ENCODE measurements at places on chromosomes 5 and 9.
A peak's percentile ranks its signal among the peaks of the same experiment; 100 is the strongest.

- H3K27me3 ChIP-seq, result no peaks in the 10 kb centered on the region
- H3K4me3 ChIP-seq, result peak overlapping the region; percentile 59
- H3K27ac ChIP-seq, result peak overlapping the region; percentile 85
- peak; percentile 95 for DNase-seq
- H3K36me3 ChIP-seq, result peaks cover 8% of the 10 kb centered on the region
These were observed 193.0 kb downstream of the AOPEP start for GRCh38 chr9:94919376-94920098.

DNA sequence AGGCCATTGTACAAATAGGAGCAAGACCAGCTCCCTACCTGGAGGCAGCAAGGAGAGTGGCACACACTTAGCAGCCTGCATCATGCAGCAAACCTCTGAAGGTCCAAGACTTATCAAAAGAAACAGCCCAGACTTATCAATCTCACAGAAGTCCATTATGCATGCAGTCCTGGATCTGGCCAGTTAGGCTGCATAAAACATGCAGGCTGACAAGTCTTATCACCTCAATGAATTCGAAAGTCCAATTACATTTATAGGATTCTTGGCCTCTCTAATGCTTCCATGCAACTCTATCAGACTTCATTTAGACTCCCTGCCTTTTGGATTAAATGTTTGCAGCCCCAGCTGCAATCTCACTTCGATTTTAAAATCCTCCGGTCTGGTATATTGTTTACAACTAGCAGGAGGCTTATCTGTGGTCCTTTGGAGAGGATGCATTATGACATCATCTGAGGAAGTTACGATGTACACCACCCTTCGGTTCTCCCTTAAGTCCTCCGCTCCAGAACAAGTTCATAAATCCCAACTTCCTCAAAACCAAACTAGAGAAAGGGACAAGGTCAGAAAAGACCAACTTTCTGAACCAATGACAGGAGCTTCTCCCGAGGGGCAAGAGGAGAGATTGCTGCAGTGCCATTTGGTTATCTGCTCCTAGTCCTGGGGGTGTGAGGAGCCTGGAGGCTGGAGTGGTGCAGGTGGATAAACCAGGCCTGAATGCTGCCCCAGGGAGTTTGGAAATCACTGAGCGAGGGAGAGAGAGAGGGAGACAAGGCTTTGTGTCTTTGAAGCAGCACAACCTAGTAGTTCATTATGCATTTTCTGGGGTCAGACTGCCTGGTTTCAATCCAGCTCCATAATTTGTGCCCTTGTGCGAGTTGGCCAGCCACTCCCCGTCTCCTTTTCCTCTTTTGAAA is 313.9 kb downstream of the TLE1 start:
- no peak for DNase-seq
- no peak overlapping the region for H3K4me3 ChIP-seq
- no peaks in the 10 kb centered on the region for H3K4me1 ChIP-seq
- H3K27me3 ChIP-seq, result no peaks in the 10 kb centered on the region
- no peaks in the 10 kb centered on the region for H3K36me3 ChIP-seq

- H3K27me3 ChIP-seq, result no peaks in the 10 kb centered on the region
- H3K27ac ChIP-seq, result no peak overlapping the region
- H3K36me3 ChIP-seq, result peaks cover 44% of the 10 kb centered on the region
- H3K4me3 ChIP-seq, result no peak overlapping the region
These were observed 12.8 kb downstream of the FBXW2 start for GRCh38 chr9:120780367-120780766.

- H3K4me1 ChIP-seq, result peaks cover 23% of the 10 kb centered on the region
- DNase-seq, result no peak
- H3K27ac ChIP-seq, result no peak overlapping the region
- no peaks in the 10 kb centered on the region for H3K27me3 ChIP-seq
- no peaks in the 10 kb centered on the region for H3K36me3 ChIP-seq
These were observed 19.5 kb downstream of the ANKH start for GRCh38 chr5:14851999-14852526.

- no peak for DNase-seq
- H3K4me1 ChIP-seq, result peaks cover 5% of the 10 kb centered on the region
- no peaks in the 10 kb centered on the region for H3K27me3 ChIP-seq
- H3K36me3 ChIP-seq, result no peaks in the 10 kb centered on the region
These were observed 421.8 kb downstream of the ACTL7B start for GRCh38 chr9:108434036-108434435.

- DNase-seq, result no peak
- no peak overlapping the region for H3K4me3 ChIP-seq
- H3K4me1 ChIP-seq, result no peaks in the 10 kb centered on the region
- H3K36me3 ChIP-seq, result no peaks in the 10 kb centered on the region
- no peak overlapping the region for H3K27ac ChIP-seq
- no peaks in the 10 kb centered on the region for H3K27me3 ChIP-seq
These were observed 68.2 kb downstream of the HMHB1 start for GRCh38 chr5:143880178-143880577.

All from MCF 10A (cell line).